ENCODE measurements at places on chromosomes 7 and 10.

DNA sequence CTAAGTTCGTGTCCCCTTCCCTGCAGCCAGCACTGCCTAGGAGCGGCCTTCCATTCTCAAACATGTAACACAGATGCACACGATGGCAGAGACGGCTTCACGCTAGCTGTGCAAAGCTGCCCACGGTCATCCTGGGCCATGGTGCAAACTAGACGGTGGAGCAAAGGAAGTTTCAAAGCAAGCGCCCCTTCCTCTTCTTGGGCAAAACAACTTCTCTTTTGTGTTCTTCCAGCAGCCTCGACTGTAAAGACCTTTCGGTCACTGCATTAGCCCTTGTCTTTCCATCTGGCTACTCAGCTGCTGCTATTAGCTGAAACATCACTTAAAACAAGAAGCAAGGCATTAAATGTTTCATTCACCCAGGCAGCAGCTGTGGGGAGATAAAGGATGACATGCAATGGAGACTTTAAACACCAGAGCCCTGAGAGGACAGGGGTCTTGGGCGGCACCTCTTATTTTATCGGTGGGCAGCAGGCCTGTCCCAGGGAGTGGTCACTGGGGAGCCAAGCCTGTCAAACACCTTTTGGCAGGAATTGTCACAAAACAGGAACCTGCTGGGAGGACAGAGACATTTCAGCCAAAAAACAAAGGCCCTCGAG, 214.8 kb downstream of the KLF6 start:
- DNase-seq = no peak

GRCh38 chr7:17632384-17632783, 307.9 kb downstream of the SNX13 start:
- no peak for DNase-seq

- DNase-seq = no peak
Measured at GRCh38 chr10:1571587-1572237, 165.6 kb downstream of the ADARB2 start.

DNA sequence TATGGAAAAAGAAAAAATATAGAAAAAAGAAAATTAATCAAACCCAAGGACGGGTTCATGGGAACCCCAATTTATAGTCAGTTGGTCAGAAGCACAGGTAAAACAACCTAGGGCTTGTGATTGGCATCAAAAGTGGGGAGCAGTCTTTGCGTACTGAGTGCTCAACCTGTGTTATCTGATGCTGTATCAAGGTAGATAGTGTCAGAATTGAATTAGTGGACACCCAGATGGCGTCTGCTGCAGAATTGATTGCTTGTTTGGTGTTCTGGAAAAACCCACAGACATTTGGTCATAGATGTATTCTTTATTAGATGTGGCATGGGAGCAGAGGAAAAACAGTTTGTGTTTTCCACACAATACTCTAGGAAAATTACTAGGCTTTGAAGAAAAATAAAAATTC, 39.6 kb downstream of the NEUROG3 start:
- no peak for DNase-seq

DNA sequence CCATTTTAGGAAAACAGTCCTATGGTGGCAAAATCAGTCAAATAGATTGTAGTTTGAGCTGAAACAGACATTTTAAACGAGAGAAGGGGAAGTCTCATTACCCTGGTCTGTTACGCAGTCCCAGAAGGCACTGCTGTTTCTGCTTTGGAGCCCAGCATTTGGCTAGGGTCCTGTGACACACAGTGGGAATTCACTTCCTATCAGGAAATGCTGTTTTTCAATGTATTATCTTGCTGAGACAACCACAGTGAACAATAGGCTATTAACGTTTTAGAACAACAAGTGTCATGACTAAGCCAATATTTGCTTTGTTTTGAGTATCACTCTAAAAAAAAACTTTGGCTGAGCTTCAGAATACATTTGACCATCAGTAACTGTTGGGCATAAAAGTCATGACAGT, 74.1 kb downstream of the ADD3 start:
- DNase-seq = peak; percentile 40

DNA sequence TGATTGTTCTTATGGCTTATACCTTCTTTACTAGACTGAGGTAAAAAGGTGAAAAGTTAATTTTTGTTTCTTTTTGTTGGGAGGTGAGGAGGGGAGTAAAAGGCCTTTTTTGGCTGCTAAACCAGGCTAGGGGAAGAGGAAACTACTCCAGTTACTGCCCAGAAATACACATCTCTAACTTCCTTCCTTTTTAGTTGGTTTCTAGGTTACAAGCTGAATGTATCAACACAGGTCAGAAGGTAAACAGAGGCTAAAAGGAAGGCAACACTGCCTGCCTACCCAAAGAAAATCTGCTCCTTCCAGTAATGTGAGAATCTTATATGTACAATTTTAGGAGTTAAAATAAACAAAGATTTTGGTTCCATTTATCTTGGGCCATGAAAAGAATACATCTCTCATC, 140.4 kb downstream of the NRBF2 start:
- DNase-seq = peak; percentile 1

DNA sequence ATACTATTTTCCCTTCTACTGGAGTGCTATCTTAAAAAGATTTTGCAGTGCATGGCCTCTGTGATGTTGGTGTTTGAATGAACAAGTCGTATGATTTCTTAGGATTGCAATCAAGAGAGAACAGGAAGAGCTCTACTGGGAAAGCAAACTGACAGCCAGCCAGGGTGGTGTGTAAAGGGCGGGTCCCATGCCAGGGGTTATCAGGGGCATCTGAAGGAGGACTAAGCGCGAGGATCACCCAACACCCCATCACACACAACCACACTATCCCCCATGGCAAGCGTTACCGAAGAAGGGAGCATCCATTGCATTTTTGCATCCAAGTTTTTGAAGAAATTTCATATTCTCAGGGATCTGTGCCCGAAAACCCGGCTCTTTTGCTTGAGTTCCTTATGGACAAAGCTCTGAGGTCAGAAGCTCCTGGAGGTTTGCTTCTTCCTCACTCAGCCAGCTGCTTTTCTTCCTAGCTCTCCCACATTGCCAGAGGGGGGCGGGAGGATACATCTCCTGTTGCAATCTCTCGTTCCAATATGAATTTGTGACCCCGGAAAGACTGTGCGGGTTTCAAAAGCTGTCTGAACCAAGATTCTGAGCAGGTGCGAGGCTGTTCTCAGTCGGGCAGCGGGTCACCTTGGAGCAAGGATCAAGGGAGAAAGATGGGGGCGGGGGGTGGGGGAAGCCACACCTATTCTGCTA, 5.2 kb downstream of the NEUROD6 start:
- DNase-seq = no peak

DNA sequence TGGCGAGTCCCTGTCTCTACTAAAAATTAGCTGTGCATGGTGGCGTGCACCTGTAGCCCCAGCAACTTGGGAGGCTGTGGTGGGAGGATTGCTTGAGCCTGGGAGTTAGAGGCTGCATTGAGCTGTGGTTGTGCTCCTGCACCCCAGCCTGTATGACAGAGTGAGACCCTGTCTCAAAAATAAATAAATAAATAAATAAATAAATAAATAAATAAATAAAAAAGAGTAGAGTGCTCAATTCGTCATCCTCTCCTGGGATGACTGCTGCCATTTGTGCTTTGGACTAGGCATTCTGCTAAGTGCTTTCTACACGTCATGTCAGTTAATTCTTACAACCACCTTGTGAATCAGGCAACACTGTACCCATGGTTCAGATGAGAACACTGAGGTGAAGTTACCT, 130.6 kb downstream of the DOCK1 start:
- DNase-seq = no peak

DNA sequence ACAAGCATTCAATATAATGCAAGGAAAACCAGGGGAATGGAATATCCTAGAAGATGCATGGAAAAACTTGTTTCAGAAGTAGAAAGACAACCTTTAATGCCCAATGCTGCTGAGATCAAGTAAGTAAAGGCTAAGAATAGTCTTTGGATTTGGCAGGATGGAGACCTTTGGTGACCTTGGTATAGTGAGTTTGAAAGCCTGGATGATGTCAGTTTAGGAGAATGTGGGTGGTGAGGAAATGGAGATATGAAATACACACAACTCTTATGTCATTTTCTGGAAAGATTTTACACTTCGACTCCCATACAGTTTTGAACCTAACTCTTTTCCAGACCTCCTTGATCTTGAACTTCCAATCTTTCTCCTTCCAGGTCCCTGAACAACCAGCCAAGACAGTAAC, 185.7 kb downstream of the TFEC start:
- DNase-seq = no peak

GRCh38 chr7:82598958-82599357, 155.4 kb upstream of the CACNA2D1 start:
- DNase-seq = no peak

DNA sequence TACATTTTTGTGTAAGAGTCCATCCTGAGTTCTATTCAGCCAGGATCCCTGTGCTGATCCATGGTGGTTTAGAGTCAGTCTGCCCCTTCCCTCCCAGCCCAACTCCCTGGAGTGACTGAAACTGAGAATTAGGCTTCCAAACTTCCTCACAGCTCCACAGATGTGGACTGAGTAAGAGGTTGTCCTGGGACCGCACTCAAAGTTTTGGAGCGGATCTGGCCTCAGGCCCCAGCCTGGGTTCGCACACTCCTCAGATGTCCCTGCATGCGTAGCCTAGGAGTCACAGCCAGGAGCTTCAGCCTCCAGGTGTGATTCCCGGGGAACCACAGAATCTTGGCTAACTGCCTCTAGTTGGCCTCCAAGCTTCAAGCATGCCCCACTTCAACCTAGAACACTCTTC, 218.1 kb downstream of the C7orf25 start:
- no peak for DNase-seq

- no peak for DNase-seq
Measured at GRCh38 chr7:4098169-4098568, 583.9 kb upstream of the FOXK1 start.

- no peak for DNase-seq
Measured at GRCh38 chr7:63008366-63008765, 990.3 kb upstream of the ZNF722 start.

DNA sequence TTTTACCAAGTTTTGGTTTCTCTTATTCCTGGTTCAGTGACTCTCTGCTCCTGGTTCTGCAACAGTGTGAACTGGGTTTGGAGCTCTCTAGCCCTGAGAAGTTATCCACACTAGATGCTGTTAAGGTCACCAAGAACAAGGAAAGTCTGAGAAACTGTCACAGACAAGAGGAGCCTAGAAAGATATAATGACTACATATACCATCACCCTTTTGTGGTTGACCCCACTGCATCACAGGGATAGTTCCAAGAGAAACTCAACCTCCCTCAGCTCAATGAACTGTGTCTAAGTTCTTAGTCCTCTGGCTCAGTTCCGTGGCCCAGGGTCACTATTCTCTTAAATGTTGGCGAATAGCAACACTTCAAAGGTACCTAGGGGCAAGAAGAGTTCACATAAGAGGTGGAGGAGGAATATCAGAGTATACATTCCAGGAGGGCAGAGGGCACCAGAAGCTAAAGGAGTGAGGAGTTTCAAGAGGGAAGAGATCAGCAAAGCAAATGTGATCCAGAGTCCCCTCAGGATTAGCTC, 171.5 kb downstream of the BUB3 start:
- no peak for DNase-seq

GRCh38 chr10:48463318-48464003, 141.4 kb downstream of the ARHGAP22 start:
- DNase-seq = no peak

- no peak for DNase-seq
Measured at GRCh38 chr10:100847440-100847839, 65.3 kb upstream of the SLF2 start.

DNA sequence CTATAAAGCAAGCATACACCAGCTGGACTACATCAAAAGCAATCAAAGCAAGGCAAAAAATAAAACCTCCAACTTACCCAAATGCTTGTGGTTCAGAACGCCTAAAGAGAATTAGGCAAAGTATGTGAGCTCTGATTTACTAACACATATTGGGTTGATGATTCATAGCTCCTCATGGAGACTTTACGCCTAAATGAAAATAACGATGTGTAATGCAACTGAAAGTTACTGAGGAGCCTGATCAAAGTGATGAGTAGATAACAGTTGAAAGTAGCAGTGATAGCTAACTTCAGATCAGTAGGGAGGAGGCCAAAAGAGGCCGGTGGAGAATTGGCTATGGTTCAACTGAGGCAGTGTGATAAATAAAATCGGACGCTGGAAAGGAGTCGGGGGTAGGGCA, 85.0 kb downstream of the MPP7 start:
- no peak for DNase-seq

GRCh38 chr7:152336754-152337368, 98.9 kb downstream of the KMT2C start:
- peak; percentile 44 for DNase-seq

GRCh38 chr10:82463614-82464013, 588.6 kb downstream of the NRG3 start:
- DNase-seq = no peak

DNA sequence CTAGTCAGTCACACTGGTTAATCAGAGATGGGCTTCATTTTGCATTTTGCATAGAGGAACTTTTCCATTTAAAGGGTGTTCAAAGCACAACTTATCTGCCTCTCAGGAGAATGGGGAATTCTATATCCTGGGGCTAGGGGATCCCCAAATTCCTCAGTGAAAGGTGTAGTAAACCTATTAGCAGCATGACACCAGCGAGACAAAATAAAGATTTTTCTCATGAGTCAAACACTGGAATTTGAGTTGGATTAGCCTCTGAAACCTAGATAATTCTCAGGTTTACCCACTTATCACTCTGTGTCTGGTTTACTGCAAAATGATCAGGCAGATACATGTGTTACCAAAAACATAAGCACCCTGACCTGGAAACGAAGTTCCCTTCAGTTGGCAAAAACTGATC, 2.1 kb downstream of the AFAP1L2 start:
- DNase-seq = no peak

- DNase-seq = no peak
Measured at GRCh38 chr7:123090456-123090855, 95.0 kb upstream of the TAS2R16 start.

DNA sequence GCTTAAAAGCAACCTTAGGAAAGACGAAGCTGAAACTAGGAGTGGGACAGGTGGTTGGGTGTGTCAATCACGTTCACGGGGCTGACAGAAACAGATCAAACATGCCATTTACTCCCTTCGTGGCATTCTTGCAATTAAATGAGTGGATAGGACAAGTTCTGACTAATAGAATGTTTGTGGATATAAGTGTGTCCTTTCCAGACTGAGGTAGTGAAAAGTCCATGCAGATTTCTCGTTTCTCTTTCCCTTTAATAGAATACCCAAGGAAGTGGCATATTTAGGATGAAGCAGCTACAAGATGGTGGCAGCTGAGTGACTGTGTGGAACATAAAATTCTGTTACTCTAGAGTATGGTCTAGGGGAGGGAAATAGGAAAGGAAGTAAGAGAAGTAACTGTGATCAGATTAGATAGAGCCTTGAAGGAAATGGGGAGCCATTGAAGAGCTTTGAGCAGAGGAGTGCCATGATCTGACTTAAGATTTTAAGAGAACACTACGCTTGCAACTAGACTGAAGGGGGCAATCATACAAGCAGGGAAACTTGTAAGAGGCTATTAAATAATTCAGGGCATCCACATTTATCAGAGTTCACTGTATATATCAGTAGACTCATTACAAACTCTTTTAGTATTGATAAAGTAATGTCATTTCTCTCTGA, 46.3 kb upstream of the HYAL4 start:
- DNase-seq = peak; percentile 67
